ENCODE measurements at places on chromosomes 3 and 15.

GRCh38 chr3:160136421-160136820 is 88.8 kb upstream of the C3orf80 start:
- DNase-seq = no peak

GRCh38 chr3:109863701-109864100 is 526.4 kb upstream of the DPPA4 start:
- DNase-seq = no peak

DNA sequence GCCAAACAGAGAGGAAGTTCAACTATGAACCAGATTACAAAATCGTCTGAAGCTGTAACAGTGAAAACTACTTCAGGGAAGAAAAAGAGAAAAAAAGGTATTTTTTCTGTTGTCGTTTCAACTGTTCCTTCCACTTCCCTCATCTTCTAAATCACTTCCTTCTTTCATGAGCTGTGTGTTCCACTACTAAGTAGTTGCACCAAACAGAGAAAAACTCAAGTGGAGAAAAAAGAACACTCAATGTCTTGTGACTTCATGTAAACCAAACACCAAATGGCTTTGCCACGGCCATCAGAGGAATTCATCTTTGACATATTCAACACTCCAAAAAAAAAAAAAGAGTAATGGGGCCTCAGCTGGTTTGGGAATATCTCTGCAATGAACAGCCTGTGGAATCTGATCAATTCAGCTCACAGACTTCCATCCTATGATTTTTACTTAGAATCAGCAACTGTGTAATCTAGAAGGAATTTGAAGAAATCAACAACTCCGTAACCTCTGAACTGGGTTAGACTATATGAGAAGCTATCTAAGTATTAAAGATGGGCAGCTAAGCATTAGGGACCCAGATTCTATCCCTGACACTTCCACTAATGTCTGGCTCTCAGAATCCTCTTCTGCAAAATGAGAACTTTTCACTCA is 47.5 kb upstream of the RNF7 start:
- no peak for DNase-seq

DNA sequence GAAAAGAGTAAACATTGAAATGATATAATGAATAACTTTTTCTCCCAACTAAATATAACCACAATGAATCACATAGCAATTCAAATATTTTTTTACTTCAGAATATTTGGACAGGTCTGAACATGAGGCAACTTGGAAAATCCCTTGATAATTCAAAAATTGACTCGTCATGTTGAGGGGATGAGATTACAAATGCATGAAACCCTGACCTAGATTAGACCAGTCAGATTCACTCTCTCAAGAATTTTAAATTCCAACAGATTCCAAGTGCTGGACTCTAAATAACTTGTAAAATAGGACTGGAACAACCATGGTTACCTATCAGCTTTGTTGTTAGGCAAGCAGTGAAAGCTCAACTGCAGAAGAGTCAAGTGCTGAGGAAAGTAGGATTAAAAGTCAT is 317.5 kb downstream of the GBE1 start:
- DNase-seq = no peak

GRCh38 chr3:149080699-149081091 is 5.6 kb downstream of the HLTF start:
- no peak for DNase-seq

DNA sequence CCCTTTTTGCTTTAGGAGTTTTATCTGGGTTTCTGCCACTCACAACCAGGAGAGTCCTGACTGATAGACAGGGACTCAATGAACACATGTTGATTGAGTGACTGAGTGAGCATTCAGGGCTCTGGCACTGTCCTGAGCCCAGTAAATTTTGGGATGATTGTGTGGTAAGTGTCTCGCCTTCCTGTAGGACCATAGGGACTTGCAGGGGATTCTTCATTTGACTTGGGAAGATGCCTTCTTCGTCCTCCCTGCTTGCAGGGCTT is 22.3 kb upstream of the FLNB start:
- no peak for DNase-seq

DNA sequence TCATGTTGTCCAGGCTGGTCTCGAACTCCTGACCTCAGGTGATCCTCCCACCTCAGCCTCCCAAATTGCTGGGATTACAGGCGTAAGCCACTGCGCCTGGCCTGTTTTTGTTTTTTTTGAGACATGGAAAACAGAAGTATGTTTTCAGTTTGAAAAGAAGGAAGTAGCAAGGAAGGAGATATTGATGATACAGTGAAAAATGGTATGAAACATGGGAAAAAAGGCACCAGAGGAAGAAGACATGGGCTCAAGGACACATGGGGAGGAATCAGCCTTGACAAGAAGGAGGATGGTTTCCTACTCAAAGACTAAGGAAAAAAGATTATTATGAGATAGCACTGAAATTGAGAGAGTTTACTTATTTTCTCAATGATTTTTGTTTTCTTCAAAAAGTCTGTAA is 30.7 kb downstream of the FMN1 start:
- DNase-seq = no peak

DNA sequence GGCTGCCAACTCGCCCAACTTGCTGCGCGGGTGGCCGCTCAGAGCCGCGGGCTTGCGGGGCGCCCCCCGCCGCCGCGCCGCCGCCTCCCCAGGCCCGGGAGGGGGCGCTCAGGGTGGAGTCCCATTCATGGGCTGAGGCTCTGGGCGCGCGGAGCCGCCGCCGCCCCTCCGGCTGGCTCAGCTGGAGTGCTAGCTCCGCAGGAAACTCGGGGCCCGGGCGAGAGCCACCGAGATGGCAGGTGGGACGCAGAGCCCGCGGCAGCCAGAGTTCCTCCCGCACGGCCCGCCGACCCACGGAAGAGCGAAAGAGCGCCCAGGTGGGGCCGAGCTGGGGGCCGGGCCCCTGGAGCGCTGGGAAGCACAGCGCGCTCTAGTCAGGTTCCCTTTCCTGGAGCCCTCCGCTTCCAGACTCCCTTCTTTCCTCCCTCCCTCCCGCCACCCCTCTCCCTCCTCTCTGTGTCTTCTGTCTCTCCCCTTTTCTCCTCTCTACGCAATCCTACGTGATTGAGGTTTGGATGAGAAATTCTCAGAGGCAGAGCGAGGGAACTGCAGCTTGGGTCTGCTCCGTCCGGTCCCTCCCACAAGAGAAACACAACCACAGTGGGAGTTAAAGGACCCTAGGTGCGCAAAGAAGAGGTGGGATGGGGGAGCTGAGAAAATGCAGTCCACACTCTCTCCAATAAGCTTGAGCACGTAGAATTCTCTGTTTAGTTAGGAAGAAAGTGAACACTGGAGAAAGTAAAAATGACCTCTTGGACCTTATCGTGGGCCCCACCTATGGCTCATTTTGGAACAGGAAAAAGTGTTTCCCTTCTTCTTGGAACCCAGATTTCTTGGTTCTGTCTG is 317.3 kb downstream of the FGF12 start:
- DNase-seq = no peak

GRCh38 chr3:126540342-126540849 is 16.4 kb downstream of the CHST13 start:
- DNase-seq = peak; percentile 74

DNA sequence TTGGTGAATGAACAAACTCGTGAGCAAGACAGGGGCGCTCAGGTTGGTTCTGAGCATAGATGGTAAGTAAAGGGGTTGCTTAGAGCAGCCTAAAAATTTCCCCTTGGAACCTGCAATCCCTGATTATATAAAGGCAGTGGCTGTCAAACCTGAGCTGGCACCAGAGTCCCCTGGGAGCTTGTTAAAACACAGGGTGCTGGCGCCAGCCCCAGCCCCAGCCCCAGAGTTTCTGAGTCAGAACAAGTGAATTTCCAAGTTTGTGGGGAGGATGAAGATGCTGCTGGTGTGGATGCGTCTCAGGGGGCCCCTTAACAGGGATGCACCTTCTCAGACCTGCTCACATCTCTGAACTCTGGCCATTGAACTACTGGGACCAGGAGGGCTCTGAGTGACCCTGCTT is 48.2 kb downstream of the FEM1B start:
- DNase-seq = no peak

GRCh38 chr3:102180280-102180931 is 254.4 kb upstream of the ZPLD1 start:
- peak; percentile 92 for DNase-seq

DNA sequence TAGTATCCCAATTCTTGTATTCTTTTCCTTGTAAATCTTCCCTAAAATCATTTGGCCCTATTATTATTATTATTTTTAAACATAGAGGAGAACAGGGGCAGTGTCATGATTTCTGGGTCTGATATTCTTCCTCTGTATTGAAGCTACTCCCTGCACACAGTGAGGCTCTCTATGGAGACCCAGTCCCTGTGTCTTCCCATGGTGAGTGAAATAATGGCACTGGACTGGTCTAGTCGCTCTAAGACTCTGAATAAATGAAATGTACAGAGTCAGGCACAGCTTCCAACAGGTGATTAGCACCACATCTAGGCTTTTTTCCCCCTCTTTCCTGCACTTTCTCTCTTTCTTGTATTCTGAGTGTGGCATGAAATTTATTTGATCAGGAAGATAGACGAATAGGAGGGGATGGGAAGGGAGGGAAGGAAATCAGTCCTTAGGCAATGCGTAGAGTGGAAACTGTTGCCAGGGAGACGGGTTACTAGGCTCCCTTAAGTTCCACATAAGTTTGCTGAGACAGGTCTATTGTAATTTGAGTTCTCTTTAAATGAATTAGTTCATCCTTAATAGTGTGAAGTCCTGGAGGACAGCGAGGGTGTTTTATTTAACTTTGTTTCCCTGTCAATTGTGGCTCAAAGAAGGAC is 49.0 kb upstream of the NDN start:
- DNase-seq = no peak

DNA sequence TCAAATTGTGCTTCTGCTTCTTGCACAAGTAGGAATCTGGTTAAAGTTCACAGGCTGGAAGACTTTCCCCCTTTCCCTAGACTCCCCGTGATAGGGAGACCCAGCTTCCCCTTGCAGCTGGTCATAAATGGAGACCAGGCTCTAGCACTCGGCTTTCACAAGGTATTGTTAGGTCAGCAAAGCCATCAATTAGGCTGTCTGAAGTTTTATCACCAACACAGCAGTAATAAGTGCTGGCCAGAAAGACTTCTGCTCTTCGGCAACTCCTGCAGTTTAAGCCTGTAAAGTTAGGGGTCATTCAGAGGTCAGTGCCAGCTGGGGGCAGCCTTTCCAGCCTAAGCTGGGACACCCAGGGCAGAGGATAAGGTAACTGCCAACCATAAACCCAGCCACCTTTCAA is 203.4 kb downstream of the MEIS2 start:
- no peak for DNase-seq

DNA sequence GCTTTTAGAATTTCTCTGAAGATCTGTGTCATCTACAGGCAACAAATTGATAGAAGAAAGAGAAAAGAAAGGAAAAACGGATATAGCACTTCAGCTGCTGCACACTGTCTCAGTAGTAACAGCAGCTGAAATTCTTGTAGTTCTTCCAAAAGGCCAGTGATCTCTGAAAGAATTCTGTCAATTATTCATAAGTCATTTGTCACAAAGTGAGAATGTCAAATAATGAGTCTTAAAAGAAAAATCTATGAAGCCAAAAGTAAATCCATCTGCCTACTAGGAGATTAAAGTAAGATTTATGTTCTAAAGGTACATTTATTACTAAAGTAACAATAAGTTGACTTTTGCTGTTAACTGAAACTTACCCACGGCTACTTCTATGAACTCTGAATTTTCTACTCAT is 24.6 kb downstream of the IFT80 start:
- peak; percentile 40 for DNase-seq

GRCh38 chr15:80474224-80475215 is 70.3 kb downstream of the ARNT2 start:
- DNase-seq = no peak

DNA sequence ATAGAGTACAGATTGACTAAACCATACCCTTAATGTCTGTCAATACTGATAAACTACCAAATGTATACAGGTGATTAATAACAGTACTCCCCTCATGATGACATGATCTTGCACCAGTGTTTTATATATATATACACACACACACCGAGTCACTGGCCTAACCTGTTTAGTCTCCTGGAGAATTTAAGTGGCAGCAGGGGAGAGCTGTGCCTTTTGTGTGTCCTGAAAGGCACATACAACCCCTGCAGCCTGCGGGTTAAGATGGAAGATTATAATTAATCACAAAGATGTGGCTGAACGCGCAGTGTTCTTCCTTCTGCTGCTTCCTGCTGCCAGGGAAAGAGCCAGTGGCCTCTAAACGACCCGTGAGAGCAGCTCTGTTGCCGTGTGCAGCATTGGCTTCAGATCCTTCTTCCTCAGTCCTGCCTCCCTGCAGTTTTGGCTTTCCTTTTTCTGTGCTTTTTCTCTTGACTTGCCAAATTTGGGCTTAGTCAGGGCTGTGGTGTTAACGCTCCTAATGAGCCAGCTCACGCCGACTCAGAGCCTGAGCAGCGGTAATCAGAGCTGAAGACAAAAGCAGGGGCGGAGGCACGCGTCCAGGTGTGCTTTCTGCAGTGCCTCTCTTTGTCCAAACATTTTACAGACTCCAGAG is 42.5 kb upstream of the UBE3A start:
- no peak for DNase-seq

DNA sequence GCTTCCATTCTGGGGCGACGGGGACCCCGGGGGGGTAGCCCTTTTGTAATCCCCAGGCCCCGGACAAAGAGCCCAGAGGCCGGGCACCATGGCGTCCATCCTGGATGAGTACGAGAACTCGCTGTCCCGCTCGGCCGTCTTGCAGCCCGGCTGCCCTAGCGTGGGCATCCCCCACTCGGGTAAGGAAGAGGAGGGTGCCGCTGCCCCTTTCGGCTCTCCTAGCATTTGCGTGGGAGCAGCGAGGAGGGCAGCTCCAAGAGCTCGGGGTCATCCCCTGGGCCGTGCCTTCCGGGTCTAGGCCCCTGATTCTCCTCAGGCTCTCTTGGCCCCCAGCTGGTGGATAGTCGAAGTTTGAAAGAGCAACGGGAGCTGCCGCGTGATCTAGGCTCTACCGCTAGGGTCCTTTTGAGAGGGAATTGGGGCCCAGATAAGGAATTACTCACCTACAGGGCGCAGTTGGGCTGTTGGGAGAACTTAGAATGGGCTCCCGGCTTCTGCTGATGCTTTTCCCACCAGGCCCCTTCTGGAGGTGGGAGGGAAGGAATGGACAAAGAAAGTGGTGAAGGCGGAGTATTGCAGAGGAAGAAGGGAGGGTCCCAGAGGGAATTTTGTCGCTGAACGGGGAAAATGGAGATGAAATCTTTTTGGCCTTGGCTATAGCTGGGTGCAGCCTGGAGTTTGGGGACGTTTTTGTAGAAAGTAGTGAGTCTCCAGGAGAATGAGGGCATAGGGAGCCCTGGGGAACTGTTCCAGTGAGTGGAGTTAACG is 615 bp downstream of the VPS18 start:
- no peak for DNase-seq

- DNase-seq = no peak
Measured at GRCh38 chr3:86969500-86970189, 21.3 kb downstream of the VGLL3 start.

Measured in epithelial cell of proximal tubule (primary cell).